ENCODE measurements at places on chromosomes 4 and X.

- no peak for DNase-seq
These were observed 177.2 kb downstream of the CRLF2 start for GRCh38 chrX:1035206-1035605.

DNA sequence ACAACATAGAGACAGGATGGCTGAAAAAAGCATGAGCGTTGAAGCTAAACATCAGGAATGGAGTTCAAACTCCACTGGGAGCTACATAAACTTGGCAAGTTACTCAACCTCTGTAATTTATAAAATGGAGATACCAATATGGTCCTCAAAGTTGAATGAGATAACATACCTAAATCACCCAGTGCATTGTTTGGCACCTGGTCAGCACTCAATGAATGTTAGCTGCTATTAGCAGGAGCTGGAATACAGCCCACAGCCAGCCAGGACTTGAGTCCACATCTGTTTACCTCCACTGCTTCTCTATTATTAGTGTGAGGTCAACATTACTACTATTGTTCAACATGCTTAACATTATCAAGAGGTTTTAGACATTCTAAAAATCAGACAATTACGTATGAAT lies 97.9 kb downstream of the NR3C2 start:
- DNase-seq, result no peak

DNA sequence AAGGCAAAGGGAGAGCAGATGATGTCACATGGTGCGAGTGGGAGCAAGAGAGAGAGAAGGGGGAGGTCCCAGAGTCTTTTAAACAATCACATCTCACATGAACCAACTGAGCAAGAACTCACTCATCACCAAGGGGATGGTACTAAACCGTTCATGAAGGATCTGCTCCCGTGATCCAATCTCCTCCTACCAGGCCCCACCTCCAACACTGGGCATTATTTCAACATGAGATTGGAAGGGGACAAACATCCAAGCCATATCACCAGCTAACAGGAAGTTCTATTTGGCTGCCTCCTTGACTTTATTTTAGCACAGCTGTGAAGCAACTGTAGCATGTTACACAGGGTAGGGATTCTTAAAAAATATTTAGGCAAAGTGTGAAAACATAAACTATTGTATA lies 102.5 kb downstream of the DDIT4L start:
- DNase-seq, result no peak

DNA sequence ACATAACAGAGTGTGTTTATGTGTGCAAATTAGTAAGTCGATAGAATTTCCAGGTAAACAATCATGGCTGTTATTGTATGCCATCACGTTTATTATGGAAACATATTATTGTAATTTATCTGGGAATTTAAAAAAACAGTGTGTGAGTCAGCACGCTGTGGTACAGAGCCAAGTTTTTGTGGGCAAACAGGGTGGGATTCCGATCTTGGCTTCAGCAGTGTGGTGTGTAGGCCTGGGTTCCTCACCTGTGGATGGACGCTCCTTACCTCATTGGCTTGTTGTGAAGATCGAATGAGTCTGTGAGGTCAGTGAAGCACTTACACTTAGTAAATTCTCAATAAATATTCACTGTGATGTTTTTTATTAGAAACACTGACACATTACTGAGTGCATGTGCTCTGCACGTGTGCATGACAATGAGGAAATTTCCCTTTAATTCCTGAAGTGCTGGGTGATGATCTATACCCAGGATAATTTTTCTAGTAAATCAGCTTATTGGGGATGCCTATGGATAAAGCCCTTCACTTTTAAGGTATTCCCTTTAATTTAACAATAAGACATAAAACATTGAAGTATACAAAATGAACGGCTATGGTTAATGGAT lies 36.4 kb downstream of the SLIT2 start:
- DNase-seq, result no peak

GRCh38 chr4:7962609-7963508 lies 23.2 kb upstream of the AFAP1 start:
- no peak for DNase-seq

All from C1 segment of cervical spinal cord (tissue), 14 donors.